ENCODE measurements at places on chromosomes 13 and 19.

DNA sequence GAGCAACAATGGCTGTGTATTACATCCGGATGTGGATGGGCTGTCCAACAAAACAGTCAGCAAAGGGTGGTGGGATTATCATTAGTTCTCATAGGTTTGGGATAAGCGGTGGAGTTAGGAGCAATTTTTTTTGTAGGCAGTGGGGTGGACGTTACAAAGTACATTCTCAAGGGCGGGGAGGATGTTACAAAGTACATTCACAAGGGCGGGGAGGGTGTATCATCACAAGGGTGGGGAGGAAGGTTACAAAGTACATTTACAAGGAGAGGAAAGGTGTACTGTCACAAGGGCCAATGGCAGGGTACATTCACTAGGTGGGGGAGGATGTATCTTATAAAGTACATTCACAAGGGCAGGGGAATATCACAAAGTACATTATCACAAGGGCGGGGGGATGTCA, 20.8 kb upstream of the ZNF561 start:
- no peak for DNase-seq

DNA sequence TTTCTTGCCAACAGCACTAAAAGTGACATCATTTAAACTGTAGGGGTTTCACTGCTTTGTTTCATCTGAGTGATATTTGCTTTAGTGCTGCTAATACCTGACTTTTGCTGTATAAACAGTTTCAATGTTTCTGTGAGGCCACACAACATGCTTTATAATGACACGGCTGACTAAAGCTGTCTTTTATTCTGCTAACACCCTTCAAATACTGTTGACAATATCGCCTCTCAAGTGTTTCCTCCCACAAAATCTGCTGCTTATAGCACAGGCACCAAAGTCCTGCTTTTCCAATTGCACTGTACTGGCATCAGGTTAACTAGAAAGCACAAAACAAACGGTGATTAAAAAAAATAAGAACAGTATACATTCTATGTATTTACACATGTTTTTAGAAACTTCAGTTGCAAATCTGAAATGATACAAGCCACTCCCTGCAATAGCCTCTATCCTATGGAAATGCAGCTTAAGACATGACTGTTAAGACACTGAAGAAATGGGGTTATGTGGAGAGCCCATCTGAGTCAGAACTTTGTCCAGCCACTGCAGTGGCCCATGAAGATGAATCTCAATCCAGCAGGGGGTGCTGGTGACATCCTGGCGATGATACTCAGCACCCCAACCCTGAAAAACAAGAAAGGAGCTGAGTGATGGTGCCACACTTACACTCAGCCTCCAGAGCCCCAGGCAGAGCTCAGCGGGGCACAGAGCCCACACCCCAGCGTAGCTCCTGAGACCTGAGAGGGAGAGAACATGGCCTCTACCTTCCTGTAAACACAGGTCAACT, 29.4 kb downstream of the RFXAP start:
- peak; percentile 3 for DNase-seq

GRCh38 chr13:50404769-50405168, 389.5 kb downstream of the KCNRG start:
- DNase-seq: no peak

- DNase-seq: peak; percentile 84
Measured at GRCh38 chr19:38557205-38557799, 60.5 kb downstream of the MAP4K1 start.

Data from inflammatory macrophage treated with lipopolysaccharide for 1 hour (primary cell).